ENCODE measurements at places on chromosomes 6 and 20. TPM values are rescaled to one million over a fixed set of nuclear protein-coding genes. Genes with fewer than 3 reads are reported as not detected.

DNA sequence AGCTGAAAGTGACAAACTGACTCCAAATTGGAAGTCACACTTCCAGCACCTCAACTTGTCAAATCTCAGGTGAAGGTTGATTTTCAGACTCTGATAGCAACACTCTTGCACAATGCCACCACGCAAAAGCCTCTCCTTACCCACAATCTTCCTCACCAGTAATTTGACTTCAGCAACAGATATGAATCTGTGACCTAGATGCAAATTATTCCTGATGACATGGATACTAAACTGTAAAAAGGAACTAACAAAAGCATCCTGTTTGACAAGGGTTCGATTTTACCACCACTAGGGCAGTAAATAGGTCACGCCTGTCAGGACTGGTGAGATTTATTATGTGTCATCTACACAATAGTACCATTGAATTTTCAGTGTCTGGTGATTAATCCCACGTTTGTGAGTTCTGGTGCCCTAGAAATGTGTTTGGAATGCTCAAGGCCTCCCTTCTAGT, 134.4 kb upstream of the COL21A1 start:
- peak; percentile 81 for DNase-seq
- no peaks in the 10 kb centered on the region for H3K36me3 ChIP-seq
- H3K27ac ChIP-seq: peak overlapping the region; percentile 67
- H3K4me1 ChIP-seq: peaks cover 90% of the 10 kb centered on the region
- no peaks in the 10 kb centered on the region for H3K27me3 ChIP-seq

DNA sequence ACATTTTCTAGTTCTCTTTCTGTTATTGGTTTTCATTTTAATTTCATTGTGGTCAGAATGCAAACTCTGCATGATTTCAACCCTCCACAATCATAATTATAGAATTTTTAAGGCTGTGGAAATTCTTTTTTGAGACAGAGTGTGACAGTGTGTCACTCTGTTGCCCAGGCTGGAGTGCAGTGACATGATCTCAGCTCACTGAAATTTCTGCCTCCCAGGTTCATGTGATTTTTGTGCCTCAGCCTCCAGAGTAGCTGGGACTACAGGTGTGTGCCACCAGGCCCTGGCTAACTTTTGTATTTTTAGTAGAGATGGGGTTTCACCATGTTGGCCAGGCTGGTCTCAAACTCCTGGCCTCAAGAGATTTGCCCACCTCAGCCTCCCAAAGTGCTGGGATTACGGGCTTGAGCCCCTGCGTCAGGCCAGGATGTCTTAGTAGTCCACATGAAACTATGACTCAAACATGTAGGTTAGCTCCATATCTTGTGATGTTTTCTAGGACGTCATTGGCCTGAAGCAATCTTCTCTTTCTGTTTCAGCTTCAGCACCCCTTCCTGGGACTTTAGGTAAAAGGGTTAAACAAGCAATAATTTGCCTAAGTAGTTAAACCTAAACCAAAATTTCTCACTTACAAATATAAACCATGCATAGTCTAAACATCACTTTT, 47.4 kb upstream of the SAMD3 start:
- no peaks in the 10 kb centered on the region for H3K36me3 ChIP-seq
- H3K4me3 ChIP-seq: no peak overlapping the region
- H3K27me3 ChIP-seq: no peaks in the 10 kb centered on the region

- no peaks in the 10 kb centered on the region for H3K27me3 ChIP-seq
- no peak overlapping the region for H3K27ac ChIP-seq
- no peak for DNase-seq
- peaks cover 6% of the 10 kb centered on the region for H3K36me3 ChIP-seq
- peaks cover 21% of the 10 kb centered on the region for H3K4me1 ChIP-seq
- H3K4me3 ChIP-seq: no peak overlapping the region
Measured at GRCh38 chr20:63698739-63699465, 2.5 kb downstream of the TNFRSF6B start.

DNA sequence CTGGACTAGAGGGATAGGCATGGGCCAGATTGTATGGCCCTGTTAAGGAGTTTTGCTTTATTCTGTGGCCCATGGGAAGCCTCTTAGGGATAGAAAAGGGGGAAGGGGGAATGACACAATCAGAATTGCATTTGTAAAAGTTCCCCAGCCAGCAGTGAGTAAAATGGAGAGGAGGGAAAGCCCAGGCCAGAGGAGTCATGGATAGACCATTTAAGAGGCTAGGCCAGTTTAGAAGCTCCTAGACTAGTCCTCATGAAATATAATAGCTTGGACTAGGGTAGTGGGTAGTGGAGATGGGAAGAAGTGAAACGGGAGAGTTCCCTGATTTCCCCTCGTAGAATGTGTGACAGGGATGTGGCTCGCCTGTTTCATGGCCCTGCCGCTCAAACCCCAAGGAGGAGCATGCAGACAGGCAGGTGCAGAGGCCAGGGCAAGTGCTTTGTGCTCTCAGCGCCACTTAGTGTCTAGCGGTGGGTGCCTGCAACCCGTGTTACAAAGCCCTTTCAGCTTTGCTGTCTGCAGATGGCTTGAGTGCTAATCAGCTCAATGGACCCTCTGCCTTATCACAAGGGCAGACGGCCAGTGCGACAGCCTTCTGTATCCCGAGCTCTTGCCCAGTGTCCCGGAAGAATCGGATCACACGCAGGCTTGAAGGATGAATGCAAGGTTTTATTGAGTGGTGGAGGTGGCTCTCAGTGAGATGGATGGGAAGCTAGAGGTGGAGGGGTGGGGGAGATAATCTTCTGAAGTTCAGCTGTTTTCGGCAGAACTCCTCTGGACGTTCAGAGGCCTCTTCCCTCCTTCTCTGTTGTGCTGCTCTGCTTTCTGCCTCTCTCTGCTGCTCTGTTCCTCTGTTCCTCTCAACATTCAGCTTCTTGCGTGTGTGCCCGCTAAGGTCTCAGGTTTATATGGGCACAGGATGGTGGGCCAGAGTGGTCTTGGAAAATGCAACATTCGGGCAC, 141.1 kb downstream of the CEP57L1 start:
- H3K4me1 ChIP-seq: peaks cover 41% of the 10 kb centered on the region
- no peak overlapping the region for H3K27ac ChIP-seq
- no peaks in the 10 kb centered on the region for H3K27me3 ChIP-seq
- H3K36me3 ChIP-seq: no peaks in the 10 kb centered on the region
- no peak overlapping the region for H3K4me3 ChIP-seq
- peak; percentile 46 for DNase-seq

GRCh38 chr20:44747166-44748004, 1.7 kb downstream of the KCNK15 start:
- H3K4me1 ChIP-seq: peaks cover 26% of the 10 kb centered on the region
- H3K4me3 ChIP-seq: no peak overlapping the region
- peak; percentile 64 for DNase-seq

The CRISP3 gene
- not detected for total RNA-seq

The C4B gene
- total RNA-seq: 67.2 TPM

The MYT1 gene
- 0.58 TPM for total RNA-seq

The MEI4 gene
- total RNA-seq: not detected

The GABRR1 gene
- total RNA-seq: not detected

The MMP24 gene
- total RNA-seq: 0.28 TPM

Data from HepG2 (cell line).